Activated T-cell treated with anti-CD3 and anti-CD28 coated beads for 48 hours (primary cell): ENCODE measurements at places on chromosomes 4 and X.

GRCh38 chr4:135120195-135120594, 918.6 kb upstream of the PABPC4L start:
- no peak for DNase-seq

- no peak for DNase-seq
Observed at GRCh38 chr4:137703195-137703594, 170.9 kb upstream of the PCDH18 start.

DNA sequence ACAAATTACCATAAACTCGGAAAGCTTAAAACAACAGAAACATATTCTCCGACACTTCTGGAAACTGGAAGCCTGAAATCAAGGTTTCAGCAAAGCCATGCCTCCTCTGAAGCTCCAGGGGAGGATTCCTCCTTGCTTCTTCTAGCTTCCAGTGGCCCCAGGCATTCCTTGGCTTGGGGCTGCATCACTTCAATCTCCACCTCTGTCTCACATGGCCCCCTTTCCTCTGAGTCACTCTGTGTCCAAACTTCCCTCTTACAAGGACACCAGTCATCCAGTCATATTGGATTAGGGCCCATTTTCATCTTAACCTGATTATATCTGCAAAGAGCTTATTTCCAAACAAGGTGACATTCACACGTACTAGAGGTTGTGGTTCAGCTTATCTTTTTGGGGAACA, 17.3 kb downstream of the PARM1 start:
- DNase-seq, result no peak

- DNase-seq, result no peak
Observed at GRCh38 chr4:140253556-140254027, 99.6 kb upstream of the MAML3 start.

DNA sequence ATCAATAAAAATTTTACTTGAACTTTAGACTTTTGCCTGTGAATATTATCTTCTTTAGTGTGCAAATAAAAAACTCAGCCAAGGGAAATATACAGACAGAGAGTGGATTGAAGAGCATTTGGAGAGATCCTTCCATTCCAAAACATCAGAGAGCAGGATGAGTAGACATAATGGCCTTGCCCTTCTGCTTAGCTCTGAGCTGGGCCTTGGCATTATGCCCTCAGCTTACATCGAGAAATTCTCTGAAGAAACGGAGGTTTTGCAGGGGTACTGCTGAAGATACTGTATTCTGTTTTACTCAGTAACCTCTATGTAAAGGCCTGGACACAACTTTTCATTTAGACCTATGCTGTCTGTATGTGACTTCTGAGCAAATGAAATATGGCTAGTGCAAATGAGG, 317.4 kb downstream of the STIM2 start:
- no peak for DNase-seq
